Activated CD4-positive, alpha-beta T cell treated with anti-CD3 and anti-CD28 coated beads, Interleukin-2, amount 50 U/mL, for 4 hours (primary cell): ENCODE measurements at places on chromosomes 1 and 21.

DNA sequence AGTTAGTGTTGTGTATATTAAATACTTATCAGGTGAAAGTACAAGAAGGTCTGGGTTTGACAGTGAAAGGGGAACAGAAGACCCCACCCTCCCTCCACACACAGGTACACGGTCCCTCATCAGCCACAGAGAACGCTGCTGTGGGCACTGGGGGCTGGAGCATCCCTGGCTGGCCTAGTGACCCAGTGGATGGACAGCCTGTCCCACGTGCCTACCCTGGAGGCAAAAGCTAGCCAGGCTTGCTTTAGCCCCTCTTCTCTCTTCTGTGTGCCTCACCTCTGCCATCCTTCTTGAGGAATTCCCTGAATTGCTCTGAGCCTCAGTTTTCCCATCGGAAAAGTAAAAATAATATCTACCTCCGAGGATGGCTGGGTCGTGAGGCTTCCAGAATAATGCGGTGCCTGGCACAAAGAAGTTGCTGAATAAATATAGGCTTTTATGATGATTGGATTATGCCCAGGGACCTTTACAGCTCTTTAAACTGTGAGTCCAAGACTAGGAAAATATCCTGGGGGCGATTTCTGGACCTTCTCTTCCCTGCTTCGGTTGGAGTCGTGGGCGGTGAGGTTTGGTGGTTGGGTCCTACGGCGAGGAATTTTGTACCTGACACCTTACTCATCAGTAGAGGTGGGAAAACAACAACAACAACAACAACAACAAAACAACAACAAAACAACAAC, 918 bp downstream of the IFNLR1 start:
- DNase-seq = no peak

- DNase-seq = no peak
These were observed 37.7 kb upstream of the BCL10 start for GRCh38 chr1:85313888-85314696.

DNA sequence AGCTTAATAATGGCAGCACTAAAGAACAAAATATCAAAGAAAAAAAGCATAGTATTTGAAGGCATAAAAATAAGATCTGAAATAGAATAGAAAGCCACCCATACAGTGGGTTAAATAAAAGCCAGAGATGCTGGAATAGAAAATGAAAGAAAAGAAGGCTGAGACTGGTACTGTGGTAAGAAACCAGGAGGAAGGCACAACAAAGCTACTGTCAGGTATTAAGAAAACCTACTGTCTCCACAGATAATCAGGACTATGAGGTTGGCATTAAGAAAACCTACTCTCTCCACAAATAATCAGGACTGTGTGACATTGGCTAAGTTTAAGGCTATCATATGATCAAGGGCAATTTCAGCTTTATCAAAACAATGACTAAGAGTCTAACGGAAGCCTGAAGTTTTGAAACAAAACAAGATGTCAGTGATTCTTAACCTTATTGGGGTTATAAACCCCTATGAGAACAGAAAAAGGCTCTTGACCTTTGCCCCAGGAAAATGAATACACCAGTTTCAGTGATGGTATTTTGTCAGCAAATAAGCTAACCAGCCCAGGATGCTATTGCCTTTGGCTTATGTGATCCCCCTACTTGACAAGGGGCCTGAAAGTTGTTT, 24.4 kb downstream of the MCOLN2 start:
- DNase-seq = no peak

DNA sequence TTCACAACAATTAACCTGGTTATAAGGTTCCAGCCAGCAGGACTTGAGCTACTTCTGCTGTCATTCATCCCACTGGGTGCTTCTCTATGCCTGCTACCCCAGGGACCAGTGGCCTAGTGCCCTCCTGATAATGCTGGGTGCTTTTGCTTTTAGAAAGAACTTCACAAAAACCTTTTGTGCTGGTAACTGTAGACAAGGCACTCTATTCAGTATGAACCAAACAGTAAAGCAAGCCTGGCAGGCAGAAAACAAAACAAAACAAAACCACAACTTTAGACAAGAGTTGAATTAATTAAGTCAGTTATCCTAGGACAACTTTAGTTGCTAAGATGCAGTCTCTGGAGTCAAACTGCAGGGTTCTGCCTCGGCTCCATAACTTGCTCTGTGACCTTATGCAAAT, 61.9 kb upstream of the ADGRL2 start:
- no peak for DNase-seq

GRCh38 chr1:116476321-116476720, 94.5 kb downstream of the CD58 start:
- DNase-seq = no peak

DNA sequence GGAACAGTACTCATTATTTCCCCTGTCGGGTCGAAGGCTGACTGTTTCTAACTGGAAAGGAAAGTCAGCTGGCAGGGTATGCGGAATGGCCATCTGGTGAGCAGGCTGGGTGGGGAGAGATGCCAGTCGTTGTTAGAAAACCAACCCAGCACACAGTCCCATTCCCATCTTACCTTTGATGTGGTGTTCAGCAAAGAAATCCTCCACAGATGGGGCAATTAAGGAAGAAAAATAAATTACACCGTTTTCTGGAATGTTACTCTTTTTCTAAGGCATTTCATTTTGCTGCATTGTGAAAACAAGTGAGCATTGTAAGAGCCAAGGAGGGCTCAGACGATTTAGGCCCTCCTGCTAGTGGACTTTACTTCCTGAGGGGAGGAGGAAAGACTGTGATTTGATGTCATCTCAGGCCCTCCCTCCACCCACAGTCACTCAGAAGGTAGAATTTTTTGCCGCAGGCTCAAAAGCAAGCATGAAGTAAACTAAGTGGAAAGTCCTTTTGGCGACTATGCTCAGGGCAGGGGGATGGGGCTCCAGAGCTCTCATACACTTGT, at the start of gene SLC16A4:
TSS of gene SLC16A4 (minus strand) at position 335 of the 554 bp plus-strand sequence. CDS start 1,703 bp downstream, outside the sequence.
- no peak for DNase-seq

DNA sequence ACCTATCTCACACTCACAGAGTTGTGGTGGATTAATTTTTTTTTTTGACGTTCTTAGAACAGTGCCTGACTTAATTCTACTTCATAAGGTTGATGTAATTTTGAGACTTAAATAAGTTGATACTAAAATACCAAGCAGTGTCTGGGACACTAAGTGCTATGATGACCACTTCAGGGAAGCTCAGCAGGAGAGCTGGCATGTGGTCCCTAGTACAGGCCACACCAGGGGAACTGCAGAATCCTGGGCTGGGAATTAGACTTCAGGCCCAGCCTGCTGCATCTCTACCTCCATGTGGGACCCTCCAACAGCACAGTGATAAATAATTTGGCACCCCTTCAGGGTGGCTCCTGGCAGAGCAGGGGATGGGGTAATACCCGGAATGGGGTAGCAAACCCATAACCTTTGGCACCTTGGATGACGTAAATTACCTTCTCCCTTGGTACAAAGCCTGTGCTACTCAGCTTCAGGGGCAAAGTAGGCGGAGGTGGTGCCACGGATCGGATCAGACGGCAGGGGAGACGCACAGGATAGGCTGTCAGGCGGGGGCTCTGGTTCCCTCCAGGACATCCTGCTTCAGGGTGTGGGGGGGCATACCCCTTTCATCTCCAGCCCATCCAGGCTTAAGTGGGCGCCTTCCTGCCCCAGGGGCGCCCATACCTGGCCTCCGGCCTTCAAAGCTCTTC, 4.8 kb downstream of the MFSD2A start:
- DNase-seq = no peak

- DNase-seq = no peak
These were observed 4.8 kb upstream of the TAF13 start for GRCh38 chr1:109080441-109081082.

- no peak for DNase-seq
These were observed 142.3 kb downstream of the VPS13D start for GRCh38 chr1:12372180-12372579.

DNA sequence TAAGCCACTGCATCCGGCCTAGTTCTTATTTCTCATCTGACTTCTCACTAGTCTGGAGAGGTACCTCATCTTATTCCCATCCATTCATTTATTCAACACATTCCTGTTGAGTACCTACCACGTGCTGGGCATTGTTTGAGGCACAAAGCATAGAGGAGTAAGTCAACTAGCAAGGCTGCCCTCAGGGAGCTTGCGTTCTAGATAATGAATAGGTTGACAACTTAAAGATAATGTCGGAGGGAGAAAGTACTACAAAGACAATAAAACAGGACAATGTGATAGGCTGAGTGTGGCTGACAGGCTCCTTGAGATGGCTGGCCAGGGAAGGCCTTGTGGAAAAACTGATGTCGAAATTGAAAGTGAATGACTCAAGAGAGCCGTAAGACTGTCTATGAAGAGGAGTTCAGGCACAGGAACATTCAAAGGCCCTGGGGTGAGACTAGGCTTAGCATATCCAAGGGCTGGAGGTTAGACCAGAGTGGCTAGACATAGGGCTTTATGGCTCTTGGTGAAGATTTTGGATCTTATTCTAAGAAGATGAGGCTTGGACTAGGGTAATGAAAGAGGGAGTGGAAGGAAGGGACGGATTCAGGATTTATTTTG, 18.3 kb downstream of the SPATA21 start:
- no peak for DNase-seq

DNA sequence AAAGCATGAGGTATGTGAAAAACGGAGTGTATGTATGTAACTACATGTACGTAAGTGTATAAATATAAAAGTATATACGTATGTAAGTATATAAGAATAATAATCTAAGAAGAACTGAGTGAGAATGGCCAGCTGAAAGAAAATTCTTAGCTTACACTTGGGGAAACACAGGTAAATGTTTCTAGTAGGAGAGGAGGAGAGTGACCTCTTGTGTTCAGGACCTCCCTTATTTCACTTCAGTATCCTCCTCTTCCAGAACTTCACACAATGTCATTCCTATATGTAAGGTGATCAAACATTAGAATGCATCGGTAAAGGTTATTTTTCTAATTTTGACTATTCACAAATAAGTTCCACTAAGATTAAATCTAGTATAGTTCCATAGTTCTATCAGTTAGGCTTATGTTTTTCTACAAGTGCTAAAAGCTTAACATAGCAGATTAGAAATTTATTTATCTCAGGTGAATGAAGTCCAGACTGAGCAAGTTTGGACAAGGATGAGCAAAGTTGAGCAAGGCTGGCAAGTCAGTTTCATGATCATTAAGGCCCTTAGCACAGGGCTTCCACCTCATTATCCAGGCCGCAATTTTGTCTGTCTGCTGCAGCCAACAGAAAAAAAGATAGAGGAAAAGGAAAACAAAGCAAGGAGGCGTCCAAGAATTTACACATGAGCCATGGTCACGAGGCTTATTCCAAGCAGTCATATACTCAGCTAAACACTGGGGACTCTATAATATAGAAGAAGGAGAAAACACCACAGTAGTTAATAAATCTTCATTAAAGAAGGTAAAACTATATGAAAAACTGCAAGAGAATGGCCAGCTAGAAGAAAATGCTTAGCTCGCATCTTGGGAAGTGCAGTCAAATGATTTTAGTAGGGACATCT, 7.1 kb upstream of the MROH9 start:
- DNase-seq = no peak

- DNase-seq = no peak
These were observed 150.5 kb upstream of the RUNX3 start for GRCh38 chr1:25080294-25081209.

DNA sequence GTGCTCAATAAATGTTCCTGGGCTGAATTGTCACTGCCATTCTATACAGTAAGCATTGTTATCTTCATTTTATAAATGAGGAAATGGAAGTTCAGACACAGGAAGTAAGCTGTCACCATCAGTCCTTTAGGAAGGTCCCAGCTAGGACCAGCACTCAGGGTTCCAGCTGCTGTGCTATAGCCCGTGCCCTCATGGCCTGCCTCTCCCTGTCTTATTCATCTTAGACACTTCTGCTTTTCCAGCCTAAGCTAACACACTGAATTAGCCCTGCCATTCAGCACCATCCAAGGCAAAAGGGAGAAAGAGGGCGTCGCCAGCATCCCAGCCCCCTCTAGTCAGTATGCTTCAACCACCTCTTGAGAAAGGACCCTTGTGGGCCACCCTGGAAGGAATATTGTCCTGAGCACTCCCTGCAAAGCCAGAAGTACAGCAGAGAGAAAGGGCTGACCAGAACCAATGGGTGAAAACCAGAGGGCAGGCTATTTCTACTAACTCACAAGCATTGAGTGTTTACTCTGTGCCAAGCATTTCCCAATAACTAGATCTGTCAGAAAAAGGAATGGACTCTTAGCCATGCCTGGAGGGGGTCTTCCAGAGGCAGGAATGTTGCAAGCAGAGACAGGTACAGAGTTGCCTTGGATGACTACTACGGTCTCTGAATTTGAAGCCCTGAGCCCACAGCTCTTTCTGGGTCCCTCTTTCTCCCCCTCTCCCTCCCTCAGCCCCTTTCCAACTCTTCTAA, 77.9 kb upstream of the NFIA start:
- DNase-seq = no peak
